ENCODE measurements at places on chromosomes 2 and 18. TPM values are rescaled to one million over a fixed set of nuclear protein-coding genes. Genes with fewer than 3 reads are reported as not detected.

Gene RPS27A
- total RNA-seq, result 284 TPM

Gene FAM237A
- not detected for total RNA-seq

DNA sequence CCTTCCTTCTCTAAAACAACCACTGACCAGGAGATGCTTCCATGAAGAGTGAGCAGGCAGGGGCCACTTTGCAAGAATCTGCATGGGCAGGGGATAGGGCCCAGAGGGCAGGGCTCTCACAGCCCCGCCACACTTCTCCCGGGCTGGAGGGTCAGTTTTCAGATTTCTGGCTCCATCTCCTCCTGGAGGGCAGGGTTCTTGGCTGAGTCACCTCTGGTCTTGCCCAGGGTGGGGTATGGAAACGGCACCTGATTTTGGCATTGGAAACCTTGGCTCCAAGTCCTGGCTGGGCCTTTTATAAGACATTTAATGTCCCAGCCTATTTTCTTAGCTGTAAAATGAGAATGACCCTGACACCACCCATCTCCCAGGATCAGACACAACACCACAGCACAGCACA lies 27.6 kb upstream of the ASPRV1 start:
- no peaks in the 10 kb centered on the region for H3K36me3 ChIP-seq
- H3K27me3 ChIP-seq, result no peaks in the 10 kb centered on the region
- H3K4me1 ChIP-seq, result no peaks in the 10 kb centered on the region
- no peak overlapping the region for H3K4me3 ChIP-seq
- DNase-seq, result no peak

GRCh38 chr2:52572469-52572894 lies 1195.1 kb upstream of the CHAC2 start:
- no peaks in the 10 kb centered on the region for H3K4me1 ChIP-seq
- H3K27ac ChIP-seq, result no peak overlapping the region
- H3K4me3 ChIP-seq, result no peak overlapping the region
- DNase-seq, result no peak
- H3K36me3 ChIP-seq, result no peaks in the 10 kb centered on the region
- no peaks in the 10 kb centered on the region for H3K27me3 ChIP-seq

GRCh38 chr2:217356781-217357180 lies 496.9 kb upstream of the TNP1 start:
- no peak overlapping the region for H3K4me3 ChIP-seq
- H3K27me3 ChIP-seq, result no peaks in the 10 kb centered on the region
- DNase-seq, result no peak
- H3K27ac ChIP-seq, result no peak overlapping the region

GRCh38 chr2:157257312-157258252 lies at the start of gene GALNT5:
GALNT5 (plus strand) TSS chr2:157257705; CDS start chr2:157258083, 378 bp downstream.
- no peaks in the 10 kb centered on the region for H3K27me3 ChIP-seq
- no peak within 1 kb of the TSS for H3K27ac ChIP-seq
- no peak for DNase-seq
- no peaks in the 10 kb centered on the region for H3K36me3 ChIP-seq
- H3K4me3 ChIP-seq, result no peak within 1 kb of the TSS

DNA sequence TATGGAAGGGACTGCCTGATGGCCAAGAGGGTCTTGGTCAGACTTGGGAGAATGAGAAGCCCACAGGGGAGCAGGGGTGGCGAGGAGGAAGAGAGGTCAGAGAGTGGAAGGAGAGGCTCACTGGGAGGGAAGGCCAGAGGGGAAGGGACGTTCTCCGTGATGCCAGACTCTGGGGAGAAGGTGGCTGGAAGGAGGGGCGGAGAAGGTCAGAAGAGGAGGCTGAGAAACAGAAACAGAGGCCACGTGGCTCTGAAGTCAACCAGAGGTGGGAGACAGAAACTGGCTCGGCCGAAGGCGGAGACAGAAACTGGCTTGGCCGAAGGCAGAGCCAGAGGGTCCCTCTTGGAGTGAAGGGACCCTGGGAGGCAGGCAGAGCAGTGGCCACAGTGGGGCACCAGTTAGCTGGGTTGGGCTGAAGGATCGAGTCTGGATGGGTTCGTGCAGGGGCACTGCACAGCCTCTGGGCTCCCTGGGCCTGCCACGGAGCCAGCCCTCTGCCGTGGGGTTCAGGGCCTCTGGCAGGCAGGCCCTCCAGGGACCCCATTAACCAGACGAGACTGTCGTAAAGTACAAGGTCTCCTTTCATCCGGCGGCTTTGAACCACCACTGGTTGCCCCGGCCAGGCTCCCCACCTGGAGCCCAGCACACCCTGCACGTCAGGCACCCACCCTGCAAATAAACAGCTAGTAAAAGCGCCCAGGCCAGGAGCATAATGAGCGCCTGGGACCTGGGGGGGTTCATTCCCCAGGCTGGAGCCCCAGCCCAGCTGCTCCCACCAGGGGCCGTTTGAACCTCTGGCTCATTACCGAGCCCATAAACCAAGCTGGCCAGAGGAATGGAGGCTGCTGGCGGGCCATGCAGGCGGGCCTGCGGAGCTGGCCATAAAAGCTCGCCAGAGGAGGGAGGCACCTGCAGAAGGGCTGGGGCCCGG lies 218.8 kb downstream of the DYSF start:
- H3K4me1 ChIP-seq, result no peaks in the 10 kb centered on the region
- no peaks in the 10 kb centered on the region for H3K36me3 ChIP-seq
- DNase-seq, result no peak
- H3K4me3 ChIP-seq, result no peak overlapping the region
- no peaks in the 10 kb centered on the region for H3K27me3 ChIP-seq
